ENCODE measurements at places on chromosomes 3 and 15.

DNA sequence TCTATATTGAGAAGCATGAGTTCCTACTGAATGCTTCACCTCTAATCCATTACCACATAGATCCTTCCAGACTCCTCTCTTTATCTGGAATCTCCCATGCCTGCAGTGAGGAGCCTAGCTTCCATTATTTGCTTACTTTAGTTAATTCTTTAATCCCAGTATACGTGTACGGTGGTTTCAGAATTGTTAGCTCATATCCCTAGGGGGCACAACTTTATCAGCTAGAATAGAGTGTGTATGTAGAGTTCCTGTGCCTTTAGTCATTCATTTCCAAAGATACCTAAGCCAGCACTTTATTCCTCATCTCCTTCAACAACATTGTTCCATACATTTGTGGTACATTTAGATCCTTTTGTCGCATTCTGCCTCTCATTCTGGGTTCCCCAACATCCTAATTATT lies 226.0 kb downstream of the TJP1 start:
- DNase-seq: no peak

DNA sequence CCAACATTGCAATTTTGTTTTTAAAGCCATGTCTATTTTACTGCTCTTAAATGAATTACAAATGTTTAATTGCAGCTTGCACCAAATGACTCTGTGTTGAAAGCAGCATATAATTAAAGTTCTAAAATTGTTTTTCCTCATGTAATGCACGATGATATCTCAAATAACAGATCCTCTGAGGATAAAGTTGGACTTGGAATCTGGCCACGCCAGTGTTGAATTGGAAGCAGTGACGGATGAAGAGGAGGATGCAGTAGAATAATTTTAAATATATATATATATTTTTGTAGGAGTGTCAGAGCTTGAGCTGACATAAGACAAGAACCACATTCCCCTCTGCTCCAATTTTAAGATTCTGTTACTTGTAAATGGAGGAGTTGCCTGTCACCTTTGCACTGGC lies 406.6 kb upstream of the DPPA4 start:
- DNase-seq: no peak

GRCh38 chr3:189349772-189350171 lies 178.0 kb downstream of the TPRG1 start:
- DNase-seq: no peak

GRCh38 chr3:67614195-67614594 lies 40.2 kb downstream of the SUCLG2 start:
- no peak for DNase-seq

GRCh38 chr3:112132554-112132953 lies 494 bp downstream of the GCSAM start:
- DNase-seq: no peak

All from activated T-helper 9 cell treated with anti-CD3 and anti-CD28 coated beads, Interleukin-2, amount 50 U/mL, for 16 hours (primary cell).